ENCODE measurements at places on chromosomes 13 and 19.

GRCh38 chr13:97448503-97449251 is 14.7 kb downstream of the RAP2A start:
- no peak for DNase-seq

- no peak for DNase-seq
Measured at GRCh38 chr19:32324631-32325285, 20.7 kb upstream of the ZNF507 start.

GRCh38 chr13:99959540-99960230 is 11.9 kb downstream of the ZIC5 start:
- DNase-seq = no peak

- DNase-seq = no peak
Measured at GRCh38 chr13:48265217-48265815, 32.3 kb downstream of the ITM2B start.

- no peak for DNase-seq
Measured at GRCh38 chr13:44637581-44637980, 61.5 kb upstream of the TSC22D1 start.

DNA sequence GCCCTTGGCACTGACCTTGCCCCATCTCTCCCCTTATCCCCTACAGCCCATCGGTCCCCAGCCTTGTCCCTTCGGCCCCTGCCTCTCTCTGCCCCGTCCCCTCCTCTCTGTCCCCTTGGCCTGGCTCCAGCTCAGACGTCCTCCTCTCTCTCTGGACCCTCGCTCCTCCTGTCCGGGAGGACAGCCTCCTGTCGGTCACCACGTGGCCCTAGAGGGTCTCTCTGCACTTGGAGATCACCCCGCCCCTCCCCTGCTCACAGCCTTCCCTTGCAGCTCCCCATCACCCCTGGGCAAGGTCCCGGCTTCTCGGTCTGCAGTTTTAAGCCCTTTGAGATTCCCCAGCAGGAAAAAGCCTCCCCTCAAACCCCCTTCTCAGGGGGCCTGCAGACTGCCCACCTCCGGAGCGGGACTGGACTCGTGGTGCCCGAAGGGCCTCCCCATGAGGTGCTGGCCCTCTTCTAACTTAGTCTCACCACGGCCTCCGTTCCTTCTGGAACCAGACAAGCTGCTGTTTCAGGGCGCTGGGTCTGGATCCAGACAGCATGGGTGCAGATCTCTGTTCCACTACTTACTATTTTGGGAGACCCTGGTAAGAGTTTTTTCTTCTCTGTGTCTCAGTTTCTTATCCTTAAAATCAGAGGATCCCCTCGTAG is 3.3 kb upstream of the KLK15 start:
- DNase-seq = no peak

GRCh38 chr13:73767747-73768315 is 366.4 kb downstream of the KLF12 start:
- no peak for DNase-seq

- DNase-seq = no peak
Measured at GRCh38 chr13:112071723-112072533, 5.0 kb downstream of the SOX1 start.

GRCh38 chr19:39745643-39746042 is 7.8 kb upstream of the CLC start:
- DNase-seq = no peak

- DNase-seq = no peak
Measured at GRCh38 chr19:10422046-10422461, 1.7 kb downstream of the PDE4A start.

DNA sequence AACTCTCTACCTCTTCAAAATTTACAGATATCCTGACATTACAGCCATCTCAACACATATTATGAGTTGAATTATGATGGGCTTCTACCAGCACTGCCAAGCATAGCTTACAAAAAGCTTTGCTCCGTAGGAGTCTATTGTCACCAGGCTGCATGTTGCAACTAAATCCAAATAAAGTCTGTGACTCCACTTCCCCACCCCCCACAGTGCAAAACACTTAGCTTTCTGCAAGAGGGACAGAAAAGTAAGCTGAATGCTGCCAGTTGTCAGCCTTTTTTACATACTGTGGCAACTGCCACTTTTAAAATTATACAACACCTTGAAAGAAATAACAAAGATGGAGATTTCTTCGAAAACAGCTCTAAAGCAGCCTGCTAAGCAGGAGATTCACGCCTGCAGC is 189.1 kb downstream of the FGF14 start:
- no peak for DNase-seq

DNA sequence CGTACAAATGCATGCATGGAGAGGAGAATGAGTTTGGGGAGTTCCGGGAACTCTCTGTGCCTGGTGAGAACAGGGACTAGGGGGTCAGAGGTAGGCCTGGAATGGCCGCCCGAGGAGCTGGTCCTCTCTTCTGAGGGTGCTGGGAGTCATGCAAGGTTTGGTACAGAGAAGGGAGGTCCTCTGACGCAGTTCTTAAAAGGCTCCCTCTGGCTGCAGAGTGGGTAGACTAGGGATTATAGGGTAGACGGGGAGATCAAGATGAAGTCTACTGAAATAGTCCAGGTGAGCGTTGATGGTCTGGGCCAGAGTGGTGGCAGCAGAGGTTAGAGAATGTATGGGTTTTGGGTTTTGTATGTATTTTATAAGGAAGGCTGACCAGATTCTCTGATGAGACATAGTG is 796 bp downstream of the ZNF304 start:
- no peak for DNase-seq

GRCh38 chr13:73625562-73626339 is 508.5 kb downstream of the KLF12 start:
- DNase-seq = no peak

DNA sequence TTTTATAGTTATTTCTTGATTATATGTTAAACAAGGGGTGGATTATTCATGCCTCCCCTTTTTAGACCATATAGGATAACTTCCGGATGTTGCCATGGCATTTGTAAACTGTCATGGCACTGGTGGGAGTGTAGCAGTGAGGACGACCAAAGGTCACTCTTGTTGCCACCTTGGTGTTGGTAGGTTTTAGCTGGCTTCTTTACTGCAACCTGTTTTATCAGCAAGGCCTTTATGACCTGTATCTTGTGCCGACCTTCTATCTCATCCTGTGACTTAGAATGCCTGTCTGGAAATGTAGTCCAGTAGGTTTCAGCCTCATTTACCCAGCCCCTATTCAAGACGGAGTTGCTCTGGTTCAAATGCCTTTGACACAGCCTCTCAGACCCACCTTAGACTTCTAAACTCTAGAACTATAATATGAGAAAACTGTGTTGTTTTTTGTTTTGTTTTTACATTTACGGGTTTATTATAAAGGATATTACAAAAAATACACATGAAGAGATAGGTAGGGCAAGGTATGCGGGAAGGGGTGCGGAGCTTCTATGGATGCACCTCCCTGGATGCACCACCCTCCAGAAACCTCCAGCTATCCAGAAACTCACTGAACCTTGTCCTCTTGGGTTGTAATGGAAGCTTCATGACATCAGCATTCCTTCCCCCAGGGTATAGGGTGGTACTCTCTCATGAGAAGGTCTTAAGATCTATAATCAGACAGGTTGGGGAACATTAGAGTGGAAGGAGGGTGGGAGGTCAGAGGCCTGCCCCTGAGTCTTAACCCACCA is 15.8 kb upstream of the SPRYD7 start:
- DNase-seq = no peak

DNA sequence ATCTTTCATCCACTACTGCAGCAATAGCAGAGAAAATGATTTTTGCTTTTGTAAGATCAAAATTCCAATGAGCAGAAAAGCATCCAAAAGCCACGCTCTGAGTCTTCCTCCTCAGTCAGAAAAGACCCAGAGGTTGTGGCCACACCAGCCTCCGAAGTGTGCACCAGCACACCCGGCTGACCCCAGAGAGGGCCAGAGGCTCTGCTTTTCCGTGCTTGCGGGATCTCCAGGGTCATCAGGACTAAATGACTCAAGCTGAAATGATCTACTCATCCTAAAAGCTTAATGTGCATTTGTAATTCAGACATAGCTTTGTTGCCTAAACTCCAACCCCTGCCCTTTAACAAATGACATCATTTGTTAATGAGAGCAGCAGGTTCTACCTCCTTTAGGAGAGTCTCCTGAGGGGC is 16.5 kb downstream of the RXFP2 start:
- DNase-seq = no peak

- DNase-seq = no peak
Measured at GRCh38 chr13:76929320-76929719, 19.0 kb upstream of the ACOD1 start.

- DNase-seq = peak; percentile 36
Measured at GRCh38 chr19:14432791-14433553, at the start of gene PKN1. PKN1 (plus strand) TSS chr19:14433306; CDS start chr19:14433522, 216 bp downstream.

DNA sequence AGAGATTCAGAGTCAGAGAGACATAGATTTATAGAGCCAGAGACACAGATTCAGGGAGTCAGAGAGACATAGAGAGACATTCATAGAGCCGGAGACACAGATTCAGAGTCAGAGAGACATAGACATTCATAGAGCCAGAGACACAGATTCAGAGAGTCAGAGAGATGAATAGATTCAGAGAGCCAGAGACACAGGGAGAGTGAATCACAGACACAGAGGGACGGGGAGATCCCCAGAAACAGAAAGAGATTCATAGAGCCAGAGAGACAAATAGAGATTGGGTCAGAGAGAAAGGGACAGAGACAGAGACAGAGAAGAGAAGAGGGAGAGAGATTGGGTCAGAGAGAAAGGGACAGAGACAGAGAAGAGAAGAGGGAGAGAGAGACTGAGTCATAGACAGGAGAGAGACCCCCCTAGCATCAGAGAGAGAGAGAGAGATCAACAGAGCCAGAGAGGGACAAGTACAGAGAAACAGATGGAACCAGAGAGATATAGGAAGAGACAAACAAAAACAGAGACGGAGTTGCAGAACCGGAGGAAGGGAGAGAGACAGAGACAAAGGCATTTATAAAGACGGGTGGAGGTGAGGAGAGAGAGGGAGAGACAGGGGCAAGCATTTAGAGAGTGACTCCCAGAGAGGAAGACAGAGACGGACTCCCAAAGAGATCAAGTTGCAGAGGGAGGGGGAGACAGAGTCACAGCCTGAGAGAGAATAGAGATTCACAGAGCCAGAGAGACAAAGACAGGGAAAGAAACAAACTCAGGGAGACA is 1.1 kb upstream of the PRKCG start:
- no peak for DNase-seq

DNA sequence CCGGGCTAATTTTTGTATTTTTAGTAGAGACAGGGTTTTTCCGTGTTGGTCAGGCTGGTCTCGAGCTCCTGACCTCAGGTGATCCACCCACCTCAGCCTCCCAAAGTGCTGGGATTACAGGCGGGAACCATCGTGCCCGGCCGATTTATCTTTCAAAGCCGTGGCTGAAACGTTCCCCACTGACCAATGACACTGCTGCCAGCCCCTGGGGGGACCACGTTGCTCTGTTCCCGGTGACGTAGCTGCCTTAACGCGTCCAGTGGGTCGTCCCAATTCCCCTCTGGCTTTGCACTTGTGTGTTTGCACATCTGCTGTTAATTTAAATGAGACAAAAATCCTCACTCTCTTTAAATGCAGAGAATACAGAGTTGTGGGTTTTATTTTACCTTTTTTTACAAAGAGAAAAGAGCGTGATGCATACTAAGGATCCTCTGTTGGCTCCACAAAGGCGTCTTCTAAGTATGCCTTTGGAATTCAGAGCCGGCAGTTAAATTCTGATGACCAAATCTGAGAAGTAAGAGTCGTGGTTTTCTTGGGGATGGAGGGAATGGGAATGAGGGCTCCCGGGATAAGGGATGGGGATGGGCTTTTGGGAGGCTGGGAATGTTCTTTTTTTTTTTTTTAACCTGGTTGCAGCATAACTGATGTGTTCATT is 18.6 kb upstream of the LMTK3 start:
- no peak for DNase-seq

- no peak for DNase-seq
Measured at GRCh38 chr13:23680845-23681669, 110.8 kb downstream of the TNFRSF19 start.

DNA sequence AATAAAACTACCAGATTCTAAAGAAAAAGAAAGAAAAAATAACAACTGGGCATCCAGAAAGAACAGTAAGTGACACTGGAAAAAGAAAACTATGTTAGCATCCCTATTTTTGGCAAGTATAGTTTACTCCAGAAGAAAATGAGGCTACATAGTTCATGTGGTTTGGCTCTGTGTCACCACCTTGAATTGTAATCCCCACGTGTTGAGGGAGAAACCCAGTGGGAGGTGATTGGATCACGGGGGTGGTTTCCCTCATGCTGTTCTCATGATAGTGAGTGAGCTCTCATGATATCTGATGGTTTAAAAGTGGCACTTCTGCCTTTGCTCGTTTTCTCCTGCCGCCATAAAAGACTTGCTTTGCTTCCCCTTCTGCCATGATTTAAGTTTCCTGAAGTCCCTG is 76.9 kb downstream of the ITGBL1 start:
- no peak for DNase-seq

DNA sequence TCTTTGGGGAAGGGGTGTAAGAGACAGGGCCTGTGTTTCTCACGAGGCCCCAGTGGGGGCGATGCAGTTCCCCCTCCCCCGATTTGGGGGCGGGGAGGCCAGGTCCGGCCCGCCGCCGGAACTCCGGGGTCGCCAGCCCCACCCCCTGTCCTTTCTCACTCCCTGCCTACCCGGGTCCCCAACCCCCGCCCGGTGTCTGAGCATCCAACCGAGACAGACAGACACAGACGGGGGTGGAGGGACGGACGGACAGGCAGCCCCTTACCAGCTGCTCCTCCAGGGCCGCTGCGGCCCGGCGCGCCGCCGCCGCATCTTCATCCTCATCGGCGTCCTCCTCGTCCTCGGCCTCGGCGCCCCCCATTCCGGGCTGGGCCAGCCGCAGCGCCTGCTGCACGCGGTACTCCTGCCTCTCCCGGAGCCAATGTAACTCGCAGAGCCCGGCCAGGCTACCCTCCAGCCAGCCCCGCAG is 397 bp downstream of the DACT3 start:
- DNase-seq = no peak

DNA sequence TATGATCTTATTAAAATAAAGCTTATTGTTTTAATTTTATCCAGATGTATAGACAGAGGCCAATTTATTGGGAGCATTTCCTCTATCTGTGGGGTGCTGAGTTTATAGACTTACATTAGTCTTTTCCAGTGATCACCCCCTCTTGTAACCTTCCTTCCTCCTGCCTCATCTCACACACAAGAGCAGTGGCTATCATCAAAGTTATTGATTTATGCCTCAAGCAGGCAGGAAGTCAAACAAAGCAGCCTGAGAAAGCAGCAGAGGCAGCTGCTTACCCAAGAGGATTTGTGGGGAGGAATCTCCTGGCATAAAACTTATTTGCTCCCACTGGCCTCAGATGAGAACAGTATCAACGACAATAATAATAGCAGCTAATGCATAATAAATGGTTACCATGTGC is 26.3 kb upstream of the DCLK1 start:
- no peak for DNase-seq
